H1 (cell line): ENCODE measurements at places on chromosomes 16 and 17.

GRCh38 chr16:53855511-53855910 lies 151.6 kb downstream of the FTO start:
- no peak for DNase-seq

DNA sequence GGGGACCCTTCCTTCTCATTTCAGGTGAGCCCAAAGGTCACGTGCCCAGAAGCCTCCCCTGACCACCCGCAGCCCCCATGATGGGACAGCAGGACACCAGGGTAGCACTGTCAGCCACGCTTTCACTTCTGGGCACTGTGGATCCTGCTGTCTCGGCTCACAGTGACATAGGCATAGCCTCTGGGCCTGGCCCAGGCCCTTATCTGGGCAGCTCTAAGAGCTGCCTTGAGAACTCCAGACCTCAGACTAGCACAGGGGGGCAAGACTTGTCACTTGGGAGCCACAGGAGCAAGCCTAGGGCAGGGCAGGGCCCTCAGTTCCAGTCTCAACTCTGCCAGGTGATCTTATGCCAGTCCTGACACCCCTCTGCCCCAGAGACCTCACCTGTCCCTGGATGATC lies 4.7 kb downstream of the NATD1 start:
- DNase-seq: no peak

GRCh38 chr16:22141767-22142166 lies 20.5 kb upstream of the SDR42E2 start:
- no peak for DNase-seq

DNA sequence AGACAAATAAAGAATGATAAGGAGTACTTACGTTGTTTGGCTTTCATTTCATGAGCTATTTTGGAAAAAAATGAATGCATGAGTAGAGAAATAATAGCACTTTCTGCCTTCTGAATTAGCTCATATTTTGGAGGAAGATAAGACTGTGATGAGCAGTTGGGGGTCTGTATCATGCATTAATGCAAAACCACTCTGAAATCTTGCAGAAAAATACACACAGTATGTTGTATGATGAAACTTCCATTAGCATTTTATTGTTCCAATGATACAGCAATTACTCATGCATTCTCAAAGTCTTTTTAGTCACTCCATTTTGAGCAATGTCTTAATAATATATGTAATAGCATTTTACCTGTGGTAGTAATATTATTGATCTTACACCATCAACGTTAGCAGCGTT lies 571.0 kb downstream of the CDH8 start:
- DNase-seq: no peak

DNA sequence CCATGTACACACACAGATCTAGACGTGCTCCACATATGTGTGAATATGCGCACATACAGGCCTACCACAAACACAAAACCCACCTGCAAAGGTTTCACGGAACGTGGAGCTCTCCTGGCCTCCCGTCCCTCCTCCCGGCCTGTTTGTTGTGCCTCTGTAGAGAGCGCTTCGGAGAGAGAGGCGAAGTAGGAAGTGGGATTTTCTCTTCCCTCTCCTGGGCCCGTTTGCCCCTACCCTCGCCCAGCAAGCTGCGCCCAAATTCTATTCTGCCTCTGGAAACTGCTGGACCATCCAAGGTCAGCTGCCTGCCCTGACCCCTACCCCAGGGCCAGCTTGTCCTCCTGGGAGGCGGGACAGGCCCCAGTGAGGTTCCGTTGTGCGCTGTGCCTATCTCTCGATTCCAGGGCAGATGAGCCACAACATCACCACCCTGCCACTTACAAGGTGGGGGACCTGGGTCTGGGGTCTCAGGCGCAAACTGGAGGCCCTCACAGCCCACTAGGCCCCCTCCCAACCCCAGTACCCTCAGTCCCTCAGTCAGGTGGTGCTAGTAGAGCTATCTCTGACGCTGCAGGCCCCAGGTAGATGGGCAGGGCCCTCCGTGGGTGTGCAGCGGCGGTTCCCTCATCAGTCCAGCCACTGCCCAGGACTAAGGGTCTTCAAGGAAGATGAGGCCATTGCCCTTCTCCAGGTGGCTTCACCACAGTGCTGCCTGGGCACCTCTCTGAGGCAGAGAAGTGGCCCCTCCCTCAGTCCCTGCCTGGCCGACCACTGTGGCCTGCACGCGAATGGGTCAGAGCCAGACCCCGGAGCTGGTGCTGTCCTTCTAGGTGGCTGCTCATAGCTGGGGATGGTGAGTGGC lies 54.2 kb downstream of the BEAN1 start:
- DNase-seq: no peak

GRCh38 chr16:3094289-3095027 lies 4.6 kb downstream of the ZSCAN10 start:
- DNase-seq: peak; percentile 75

- DNase-seq: no peak
These were observed 96.2 kb downstream of the USP31 start for GRCh38 chr16:23052908-23053580.

DNA sequence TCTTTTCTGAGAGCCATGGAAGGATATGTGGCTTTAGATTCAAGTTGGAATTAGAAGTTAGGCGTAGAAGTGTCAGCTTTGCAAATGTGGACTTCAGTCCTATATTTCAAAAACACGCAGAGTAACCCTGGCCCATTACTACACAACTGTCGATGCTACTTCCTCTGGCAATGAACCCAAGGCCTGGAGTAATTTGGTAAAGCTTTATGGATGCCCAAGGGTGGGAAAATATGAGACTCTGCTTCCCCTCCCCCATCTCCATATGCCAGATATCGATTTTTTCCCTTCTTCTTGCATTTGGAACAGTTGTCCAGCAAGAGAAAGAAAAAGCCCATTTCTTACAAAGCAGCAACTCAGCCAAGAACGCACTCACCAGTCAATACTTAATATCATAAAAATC lies 2.9 kb upstream of the MAP1LC3B start:
- DNase-seq: no peak

- no peak for DNase-seq
These were observed 136.2 kb upstream of the SALL1 start for GRCh38 chr16:51287121-51287755.

- DNase-seq: no peak
These were observed 727.4 kb upstream of the CA10 start for GRCh38 chr17:52885882-52886281.

DNA sequence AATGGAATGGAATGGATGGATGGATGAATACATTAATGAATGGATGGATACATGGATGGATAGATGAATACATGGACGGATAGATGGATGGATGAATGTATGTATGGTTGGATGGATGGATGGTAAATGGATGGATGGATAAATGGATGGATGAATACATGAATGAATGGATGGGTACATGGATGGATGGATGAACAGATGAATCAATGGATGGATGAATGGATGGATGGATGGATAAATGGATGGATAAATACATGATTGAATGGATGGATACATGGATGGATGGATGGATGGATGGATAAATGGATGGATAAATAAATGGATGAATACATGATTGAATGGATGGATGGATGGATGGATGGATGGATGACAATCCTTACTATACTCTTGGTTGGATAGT lies 26.0 kb downstream of the TMC5 start:
- no peak for DNase-seq

DNA sequence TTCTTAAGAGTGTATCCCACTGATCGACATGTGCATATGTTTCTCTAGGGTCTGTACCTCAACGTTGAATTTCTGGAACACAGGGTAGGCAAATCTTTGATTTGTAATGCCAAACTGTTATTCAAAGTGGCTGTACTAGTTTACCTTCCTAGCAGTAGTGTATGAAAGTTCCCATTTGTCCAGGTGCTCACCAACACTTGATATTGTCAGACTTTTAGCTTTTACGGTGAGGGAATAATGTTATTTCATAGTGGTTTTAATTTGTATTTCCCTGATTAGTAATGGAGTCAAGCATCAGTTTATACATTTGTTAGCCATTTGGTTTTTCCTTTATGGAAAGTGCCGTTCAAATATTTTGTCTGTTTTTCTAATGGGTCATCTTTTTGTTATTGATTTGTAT lies 20.3 kb downstream of the GSDMB start:
- DNase-seq: no peak

DNA sequence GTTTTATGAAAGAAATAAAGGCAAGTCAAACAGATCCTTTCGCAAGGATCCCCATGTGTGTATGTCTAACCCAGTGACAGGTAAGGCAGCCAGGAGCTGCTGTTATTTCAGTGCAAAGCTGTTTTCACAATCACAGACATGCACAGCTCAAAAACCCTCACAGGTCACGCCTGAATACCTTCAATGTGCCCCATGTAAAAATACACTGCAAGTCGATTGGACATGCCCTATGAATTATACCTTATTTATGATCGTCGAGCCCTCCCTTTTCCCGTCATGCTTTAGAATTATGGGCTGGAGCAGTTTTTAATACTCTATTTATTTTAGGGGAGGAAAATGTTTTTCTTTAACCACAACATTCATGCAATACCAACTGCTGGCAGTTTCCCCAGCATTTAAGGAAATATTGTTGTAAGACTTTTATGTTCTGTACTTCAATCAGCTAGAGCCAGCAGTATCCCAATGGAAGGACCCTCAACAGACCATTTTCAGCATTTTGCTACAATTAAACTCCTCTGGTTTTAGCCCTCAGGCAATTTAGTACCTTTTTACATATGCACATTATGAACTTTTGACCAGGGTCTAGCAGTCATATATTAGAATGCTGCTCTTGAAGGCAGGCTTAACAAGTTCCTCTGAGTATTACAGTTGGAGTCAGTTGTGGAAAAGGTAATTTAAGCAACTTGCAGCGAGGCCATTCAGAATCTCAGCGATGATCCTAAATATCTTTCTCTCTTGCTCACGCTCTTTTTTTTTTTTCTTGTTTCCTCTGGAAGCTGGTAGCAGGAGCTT lies 362.2 kb downstream of the WWOX start:
- DNase-seq: no peak

DNA sequence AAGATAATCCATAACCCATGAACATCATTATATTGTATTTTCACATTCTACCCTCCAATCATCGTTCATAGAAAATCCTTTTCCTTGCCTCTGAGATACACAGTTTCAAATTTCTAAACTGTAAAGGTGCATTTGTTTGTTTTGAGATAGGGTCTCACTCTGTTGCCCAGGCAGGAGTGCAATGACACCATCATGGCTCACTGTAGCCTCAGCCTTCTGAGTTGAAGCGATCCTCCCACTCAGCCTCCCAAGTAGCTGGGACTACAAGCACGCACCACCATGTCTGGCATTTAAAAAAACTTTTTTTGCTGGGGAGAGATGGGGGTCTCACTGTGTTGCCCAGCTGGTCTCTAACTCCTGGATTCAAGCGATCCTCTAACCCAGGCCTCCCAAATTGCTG lies 58.1 kb upstream of the TOB1 start:
- no peak for DNase-seq

- no peak for DNase-seq
These were observed 174.9 kb downstream of the VPS53 start for GRCh38 chr17:539766-540165.

- DNase-seq: no peak
These were observed 5.7 kb downstream of the TRIM47 start for GRCh38 chr17:75872434-75873351.

DNA sequence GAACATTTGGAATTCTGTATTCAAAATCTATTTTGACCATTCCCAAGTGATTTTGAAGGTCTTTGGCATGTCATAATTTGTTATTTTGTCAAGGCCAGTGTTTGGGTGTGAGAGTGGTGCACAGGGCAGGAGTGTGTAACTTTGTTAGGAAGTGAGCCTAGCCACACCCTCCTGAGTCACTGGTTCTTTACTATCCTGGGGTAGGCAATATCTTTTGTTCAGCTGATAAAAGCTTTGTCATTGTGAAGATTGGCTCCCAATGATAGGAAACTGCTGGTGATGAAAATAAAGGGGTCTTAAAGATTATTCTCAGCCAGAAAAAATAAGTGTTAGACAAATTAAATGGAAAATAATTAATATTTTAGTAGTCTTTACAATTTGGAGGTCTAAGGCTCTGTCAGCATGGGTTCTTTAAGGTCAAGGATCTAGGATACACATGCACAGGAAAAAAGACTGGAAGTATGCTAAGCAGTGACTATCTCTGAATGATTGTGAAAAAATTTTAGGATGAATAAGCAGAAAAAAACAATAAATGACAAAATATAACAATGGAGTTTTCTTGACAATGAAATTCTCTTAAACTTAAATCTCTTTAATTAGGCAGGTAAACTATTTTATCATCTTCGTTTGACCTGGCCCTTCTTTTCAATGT lies 5.1 kb downstream of the UBN1 start:
- no peak for DNase-seq

GRCh38 chr17:74089869-74090464 lies 113.5 kb upstream of the RPL38 start:
- DNase-seq: peak; percentile 61

DNA sequence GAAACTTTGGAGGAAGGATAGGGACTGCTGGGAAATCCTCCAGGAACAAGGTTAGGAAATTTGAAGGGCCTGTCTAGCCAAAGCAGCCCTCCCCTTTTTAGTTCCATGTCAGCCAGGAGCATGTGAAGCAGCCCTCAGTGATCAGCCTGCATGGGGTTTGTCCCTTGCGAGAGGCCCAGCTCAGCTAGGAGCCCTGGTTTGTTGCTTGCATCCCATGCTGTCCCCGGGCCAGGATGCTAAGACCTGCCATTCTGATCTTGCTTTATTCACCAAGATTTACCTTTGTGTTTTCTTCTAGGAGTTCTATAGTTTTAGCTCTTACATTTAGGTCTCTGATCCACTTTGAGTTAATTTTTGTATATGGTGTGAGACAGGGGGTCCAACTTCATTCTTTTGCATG lies 27.6 kb downstream of the CLUAP1 start:
- DNase-seq: no peak

DNA sequence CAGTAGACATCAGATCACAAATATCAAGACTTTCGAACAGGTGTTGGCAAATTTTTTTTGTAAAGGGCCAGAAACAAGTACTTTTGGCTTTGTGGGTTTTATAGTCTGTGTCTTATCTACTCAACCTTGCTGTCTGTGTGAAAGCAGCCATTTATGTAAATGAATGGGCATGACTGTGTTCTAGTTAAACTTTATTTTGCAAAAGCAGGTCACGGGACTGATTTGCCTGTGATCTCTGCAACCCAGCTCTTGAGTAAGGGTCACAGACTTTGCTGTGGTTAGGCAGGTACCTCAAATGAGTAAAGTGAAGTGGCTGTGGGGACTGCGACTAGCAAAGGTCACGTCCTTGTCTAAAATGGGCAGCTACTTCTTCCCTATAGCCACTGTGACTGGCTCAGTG lies 136.5 kb downstream of the FTO start:
- DNase-seq: no peak

GRCh38 chr16:66830422-66831404 lies at the start of gene NAE1:
Gene NAE1 (minus strand): TSS chr16:66830976. CDS start chr16:66830899, 77 bp downstream.
- DNase-seq: peak; percentile 95

DNA sequence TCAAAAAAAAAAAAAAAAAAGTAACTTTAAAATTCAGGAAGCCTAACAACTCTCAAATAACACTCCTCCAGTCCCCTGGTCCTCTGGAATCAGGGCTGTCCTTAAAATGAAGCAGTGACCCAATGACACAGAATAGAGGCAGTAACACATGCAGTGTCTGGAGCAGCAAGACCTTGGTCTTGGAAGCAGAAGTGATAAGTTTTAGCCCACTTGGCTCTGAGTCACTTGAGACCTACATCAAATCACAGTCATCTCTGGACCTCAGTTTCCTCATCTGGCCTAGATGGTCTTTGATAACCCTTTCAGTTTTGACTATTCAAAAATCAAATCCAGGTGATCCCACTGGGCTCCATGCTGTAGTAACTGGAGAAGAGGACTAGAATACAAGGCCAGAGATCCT lies 39.0 kb downstream of the LYRM1 start:
- DNase-seq: no peak
